ENCODE measurements at places on chromosomes 4 and X. TPM values are rescaled to one million over a fixed set of nuclear protein-coding genes. Genes with fewer than 3 reads are reported as not detected.

The ETNPPL gene
- not detected for total RNA-seq

The TIMP1 gene
- 1,164 TPM for total RNA-seq

The HTRA3 gene
- 12.5 TPM for total RNA-seq

The FAM114A1 gene
- total RNA-seq, result 526 TPM
